ENCODE measurements at places on chromosomes 5 and 9.

DNA sequence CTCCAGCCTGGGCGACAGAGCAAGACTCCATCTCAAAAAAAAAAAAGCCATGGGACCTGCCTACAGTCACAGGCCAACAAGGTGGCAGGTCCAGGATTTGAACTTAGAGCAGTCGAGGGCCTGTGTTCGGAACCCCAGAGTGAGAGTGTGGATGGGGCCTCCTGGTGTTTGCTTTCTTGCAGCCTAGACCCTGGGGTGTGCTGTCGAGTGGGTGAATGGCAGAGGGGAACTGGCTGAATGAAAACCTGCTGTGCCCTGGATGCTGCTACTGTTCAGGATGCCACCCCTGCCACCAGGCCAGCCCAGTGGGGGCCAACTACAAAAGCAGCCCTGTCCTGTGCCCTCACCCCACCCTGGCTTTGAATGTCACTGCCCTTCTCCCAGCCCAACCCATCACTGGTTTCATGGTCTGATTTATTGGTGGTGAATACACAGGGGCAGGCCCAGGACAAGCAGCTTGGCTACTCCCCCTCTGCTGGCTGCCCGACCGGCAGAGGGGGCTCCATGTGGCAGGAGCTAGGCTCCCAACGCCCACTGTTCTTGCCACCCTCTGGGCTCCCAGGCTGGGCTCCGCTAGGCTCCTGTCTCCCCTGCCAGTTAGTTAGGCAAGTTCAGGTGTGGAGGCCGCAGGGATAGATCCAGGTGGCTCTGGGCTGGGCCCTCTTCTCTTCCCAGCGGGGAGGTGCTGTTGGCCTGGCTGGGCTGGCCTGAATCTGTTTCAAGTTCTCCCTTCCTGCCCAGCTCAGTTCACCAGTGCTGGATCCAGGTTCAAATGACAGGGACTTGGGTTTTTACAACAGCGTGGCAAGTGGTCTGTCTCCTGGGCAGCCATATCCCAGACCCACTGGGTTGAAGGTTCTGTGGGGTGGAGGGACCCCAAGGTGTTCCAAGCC, 12.2 kb downstream of the FPGS start:
- DNase-seq, result no peak

GRCh38 chr5:83370957-83371356, 100.6 kb upstream of the VCAN start:
- DNase-seq, result no peak

DNA sequence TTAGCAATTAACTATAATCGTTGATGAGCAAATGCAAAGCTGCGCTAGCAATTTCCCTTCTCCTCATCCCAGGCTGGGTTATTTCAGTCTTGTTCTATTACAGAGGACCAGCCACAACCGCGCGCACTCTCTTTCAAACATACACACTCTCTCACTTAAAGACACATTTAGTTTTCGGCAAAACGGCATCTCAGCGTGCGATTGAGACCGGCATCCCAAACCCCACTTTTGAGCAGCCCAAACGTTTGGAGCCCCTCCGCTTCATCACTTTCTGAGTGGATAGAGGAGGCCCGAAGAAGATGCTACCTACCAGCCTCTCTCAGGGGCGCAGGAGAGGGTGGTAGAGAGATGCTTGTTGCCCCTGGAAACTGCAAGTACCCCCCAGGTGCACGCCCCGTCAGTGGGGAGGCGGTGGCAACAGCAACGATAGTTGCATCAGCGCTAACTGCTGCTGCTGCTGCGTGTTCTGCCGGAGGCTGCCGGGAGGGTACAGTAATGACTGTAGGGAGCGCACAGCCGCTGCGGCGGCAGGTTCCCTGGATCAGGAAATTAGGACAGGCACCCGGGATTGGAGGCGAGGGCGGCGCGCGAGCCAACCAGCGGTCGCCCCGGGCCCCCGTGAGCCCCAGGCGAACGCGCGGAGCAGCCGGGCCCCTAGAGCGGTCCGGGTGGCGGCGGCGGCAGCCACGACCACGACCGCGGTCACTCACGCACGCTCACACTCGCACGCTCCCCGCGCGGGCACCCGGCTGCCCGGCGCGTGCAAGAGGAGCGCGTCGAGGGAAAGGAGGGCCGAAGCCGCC, 467 bp upstream of the VLDLR start:
- peak; percentile 40 for DNase-seq

- peak; percentile 9 for DNase-seq
These were observed 148.3 kb upstream of the GHR start for GRCh38 chr5:42274913-42275312.

DNA sequence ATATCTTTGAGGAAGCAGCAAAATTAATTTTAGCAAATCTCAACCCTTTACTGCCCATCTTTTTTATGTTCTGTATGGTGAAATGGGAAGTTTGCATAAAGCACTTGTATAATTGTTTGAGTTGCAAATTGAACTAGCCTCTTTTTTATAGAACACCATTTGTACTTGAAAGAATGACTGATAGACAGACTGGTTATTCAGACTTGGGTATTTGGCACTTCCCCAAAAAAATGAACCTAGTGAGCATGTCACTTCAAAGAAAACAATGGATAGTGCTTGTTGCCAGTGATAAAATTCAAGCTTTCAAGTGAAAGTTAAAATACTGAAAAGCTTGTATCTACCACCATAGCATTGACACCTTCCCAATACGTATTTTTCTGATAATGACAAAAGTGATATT, 115.8 kb downstream of the ERCC6L2 start:
- DNase-seq, result peak; percentile 35

- no peak for DNase-seq
These were observed 4.3 kb downstream of the SMIM33 start for GRCh38 chr5:139474890-139475791.

DNA sequence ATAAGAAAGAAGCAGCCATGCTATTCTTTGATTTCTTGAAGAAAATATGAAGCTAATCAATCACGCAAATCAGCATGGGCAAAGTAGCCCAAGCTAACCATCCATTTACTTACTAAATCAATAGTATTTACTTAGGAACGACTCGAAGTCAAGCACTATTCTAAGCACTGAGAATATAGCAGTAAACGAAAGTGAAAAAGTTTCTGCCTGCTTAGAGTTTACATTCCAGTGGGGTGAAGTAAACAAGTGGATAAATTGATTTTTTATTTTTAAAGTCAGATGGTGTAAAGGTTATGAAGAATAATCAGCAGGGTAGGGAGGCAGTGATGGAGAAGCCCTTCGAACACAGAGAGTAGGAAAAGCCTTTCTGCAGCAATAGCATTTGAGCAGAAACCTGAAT, 5.5 kb downstream of the TSTD2 start:
- DNase-seq, result no peak

GRCh38 chr5:178470760-178471025, 119.5 kb downstream of the COL23A1 start:
- no peak for DNase-seq

GRCh38 chr9:122444041-122444733, 33.5 kb downstream of the OR1J1 start:
- no peak for DNase-seq

DNA sequence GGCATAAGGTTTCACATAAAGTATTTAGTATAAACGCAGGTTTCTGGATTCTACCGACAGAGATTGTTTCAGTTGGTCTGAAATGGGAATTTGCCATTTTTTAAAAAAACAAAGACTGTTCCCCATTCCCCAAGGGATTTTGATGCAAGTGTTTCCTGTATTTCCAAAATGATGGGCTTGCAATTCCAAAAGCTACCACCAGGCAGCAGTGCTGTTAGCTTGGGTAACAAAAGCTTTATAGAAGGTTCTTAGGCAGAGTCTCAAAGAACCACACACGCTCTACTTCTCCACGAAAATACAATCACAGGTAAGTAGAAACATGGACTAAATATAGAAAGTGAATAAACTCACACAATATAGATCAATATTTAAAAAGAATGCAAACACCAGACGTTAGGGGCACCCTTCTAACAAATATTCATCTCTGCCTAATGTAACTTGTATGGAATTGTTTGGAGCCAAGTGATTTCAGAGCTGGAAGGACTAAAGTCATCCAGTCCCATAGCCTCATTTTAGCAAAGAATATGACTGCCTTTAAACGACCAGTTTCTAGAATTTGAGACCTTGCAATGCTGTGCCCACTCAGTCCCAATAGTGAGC, 154.3 kb downstream of the SPOCK1 start:
- peak; percentile 34 for DNase-seq

DNA sequence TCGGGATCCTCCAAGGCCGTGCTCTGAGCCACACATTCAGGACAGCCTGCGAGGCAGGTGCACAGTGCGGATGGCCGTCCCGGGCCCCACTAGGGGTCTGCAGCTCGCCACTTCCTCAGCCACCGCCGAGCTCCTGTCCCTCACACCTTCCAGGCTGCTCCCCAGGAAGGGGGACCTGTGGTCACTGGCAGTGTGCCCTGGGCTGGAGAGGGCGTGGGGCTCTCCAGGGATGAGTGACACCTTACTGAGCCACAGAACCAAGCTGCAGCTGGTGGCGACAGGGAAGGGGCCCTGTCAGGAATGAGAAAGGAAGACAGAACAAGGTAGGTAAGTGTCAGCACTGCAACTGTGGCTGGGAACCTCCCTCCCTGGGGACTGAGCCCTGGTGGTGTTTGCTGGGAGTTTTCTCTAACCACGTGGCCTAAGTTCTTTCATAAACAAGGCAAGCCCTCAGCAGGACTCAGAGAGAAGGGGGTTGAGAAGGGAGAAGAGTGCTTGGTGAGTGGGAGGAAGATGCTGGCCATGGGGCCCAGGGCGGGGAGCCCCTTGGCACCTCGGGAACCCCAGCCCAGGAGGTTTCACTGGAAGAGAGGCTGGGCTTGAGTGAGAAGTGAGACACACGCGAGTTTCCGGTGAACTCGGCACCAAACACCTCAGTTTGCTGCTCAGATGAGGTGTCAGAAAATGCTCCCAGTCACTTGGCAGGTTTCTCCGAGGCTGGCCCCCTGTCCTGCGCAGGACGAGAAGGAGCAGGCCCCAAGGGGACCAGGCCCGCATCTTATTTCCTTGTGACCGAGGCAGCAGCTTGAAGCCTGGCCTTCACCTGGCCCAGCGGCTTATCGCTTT, 5.2 kb downstream of the IL13 start:
- DNase-seq, result no peak

DNA sequence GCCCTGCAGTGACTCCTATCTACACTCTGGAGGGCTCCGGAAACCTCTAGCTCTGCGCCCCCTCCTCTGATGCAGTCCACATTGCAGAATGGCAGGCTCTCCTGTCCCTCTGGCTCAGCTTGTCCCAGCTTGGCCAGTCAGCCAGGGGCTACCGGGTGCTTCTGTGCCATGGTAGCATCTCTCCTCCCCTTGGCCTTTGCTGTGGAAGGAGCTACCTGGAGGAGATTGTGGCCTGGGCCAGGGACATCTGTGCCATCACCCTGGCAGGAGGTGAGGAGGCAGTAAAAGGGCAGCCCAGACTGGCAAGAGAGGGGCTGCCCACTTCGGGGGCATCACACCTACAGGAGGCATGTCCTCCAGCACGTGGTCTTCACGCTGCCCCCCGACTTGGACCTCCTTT, 38.1 kb upstream of the FCN1 start:
- DNase-seq, result no peak

DNA sequence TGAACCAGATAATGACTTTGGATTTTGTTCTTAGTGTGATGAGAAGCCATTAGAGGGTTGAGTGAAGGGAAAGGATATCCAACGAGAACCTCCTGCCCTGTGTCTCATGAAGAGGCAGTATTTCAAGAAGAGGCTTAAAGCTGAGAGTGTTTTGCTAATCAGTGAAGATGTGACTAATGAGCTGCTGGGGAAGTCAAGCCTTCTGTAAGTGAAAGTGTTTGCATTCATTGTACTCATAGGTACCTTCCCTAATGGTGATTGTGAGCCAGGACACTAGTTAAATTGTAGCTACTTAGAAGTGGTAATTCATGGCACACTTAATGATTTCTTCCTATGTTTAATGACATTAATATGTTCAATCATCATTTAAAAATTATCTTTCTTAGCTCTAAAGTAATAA, 23.7 kb downstream of the PIP5K1B start:
- DNase-seq, result no peak

DNA sequence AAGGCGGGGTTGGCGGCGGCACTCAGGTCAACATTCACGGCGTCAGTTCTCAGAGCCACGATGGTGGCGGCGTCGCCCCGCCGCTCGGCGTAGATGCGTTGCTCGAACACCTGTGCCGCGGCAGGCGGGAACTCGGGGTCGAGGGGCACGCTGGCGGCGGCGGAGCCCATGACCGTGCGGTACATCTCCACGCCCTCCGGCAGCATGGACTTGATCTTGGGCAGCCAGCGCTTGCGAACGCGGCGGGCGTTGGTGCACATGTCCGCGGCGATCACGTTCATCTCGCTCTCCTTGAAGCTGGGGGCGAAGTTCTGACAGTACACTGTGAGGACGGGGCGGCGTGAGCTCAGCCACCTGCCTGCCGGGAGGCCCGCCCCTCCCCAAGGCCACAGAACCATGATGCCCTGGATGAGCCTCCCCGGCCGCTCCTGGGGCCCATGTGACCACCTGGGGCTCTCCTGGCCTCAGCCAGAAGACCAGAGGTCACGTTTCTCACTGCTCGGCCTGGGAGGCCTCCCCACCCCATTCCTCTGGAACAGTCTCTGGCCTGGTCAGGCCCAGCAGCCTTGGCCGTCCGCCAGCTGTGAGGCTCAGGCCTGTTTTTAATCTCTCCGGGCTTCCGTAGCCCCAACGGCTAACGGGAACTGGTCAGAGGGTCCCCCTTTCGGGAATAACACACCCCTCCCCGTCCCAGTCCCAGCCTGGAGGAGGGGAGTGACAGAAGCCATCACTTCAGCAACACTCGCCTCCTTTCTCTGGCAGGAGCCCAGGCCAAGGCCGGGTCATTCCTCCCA, 50.7 kb upstream of the UBAC1 start:
- DNase-seq, result no peak

GRCh38 chr9:14313378-14313940, 482 bp downstream of the NFIB start:
- no peak for DNase-seq

GRCh38 chr9:115192835-115193525, 75.0 kb upstream of the TNC start:
- no peak for DNase-seq

- DNase-seq, result no peak
These were observed 108.0 kb upstream of the DPYSL3 start for GRCh38 chr5:147617711-147618350.

- no peak for DNase-seq
These were observed 185.8 kb downstream of the CETN3 start for GRCh38 chr5:90223756-90224155.

GRCh38 chr5:114362197-114362976, 517 bp downstream of the KCNN2 start:
- peak; percentile 40 for DNase-seq

DNA sequence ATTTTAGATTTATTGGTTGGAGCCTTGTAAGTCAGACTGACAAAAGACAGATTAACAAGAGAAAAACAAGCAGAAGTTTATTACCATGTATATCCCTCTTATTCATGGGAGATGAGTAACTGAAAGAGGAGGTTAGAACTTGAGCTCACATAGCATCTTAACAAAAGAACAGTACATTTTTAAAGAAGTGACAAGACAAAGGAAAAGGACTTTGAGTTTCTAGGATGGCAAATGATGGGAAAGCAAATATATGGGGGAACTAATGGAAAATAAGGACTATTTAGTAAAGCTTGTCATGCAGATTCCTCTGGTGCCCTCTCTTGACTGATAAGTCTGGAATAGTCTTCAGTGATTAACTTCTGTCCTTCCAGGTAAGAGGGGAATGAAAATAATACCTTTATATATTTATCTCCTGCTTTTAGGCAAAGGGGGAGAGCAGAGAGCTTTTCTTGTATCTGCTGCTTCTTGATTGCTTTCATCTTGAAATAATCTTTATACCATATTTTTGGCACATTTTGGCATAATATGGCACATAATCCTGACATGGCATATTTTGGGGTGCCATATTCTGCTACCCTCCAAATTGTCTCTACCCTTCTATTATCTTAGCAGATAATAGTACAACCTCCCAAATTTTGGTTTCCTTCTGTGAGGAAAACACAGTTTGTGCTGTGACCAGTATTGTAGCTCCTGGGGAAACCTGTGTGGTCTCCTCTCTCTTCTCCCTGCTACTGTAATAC, 206.8 kb downstream of the TMC1 start:
- no peak for DNase-seq
